ENCODE measurements at places on chromosomes 6 and 20.

DNA sequence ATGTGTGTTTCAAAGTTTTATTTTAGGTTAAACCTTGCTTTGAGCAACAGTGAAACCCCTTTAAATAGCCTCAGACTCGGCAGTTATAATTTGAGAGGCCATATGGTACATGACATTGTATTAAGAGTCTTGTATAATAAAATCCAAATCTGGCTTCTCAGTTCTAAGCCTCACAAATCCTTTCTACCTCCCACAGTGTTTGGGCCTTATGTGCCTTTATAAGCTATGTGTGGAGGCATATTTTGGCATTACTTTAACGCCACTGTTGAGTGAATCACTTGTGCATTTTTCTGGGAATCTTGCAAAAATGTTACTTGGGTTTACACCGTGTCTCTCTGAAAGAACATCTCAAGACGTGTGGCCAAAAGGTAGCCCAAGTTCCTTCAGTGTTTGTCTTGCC, 152.4 kb downstream of the COL9A1 start:
- DNase-seq = no peak

DNA sequence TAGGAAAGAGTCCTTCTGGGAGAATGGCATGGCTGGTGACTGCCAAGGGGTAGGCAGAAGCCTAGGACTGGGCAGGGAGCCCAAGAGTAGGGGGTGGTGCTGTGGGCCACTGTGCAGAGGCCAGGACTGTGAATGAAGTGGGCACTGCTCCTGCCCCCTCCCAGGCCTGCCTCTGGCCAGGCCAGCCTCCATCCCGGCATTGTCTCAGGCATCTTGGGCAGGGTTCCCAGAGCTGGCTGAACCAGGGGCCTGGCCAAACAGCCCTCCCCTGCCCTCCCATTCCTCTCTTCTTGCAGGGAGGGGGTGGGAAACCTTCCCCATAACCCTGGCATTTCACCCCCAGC, 81.6 kb downstream of the MRPL14 start:
- no peak for DNase-seq

- DNase-seq = peak; percentile 50
Measured at GRCh38 chr20:10376270-10377075, 57.5 kb downstream of the MKKS start.

GRCh38 chr6:37559050-37559449, 59.4 kb upstream of the CCDC167 start:
- no peak for DNase-seq

- DNase-seq = peak; percentile 85
Measured at GRCh38 chr6:34585512-34586061, 29.5 kb upstream of the SPDEF start.

DNA sequence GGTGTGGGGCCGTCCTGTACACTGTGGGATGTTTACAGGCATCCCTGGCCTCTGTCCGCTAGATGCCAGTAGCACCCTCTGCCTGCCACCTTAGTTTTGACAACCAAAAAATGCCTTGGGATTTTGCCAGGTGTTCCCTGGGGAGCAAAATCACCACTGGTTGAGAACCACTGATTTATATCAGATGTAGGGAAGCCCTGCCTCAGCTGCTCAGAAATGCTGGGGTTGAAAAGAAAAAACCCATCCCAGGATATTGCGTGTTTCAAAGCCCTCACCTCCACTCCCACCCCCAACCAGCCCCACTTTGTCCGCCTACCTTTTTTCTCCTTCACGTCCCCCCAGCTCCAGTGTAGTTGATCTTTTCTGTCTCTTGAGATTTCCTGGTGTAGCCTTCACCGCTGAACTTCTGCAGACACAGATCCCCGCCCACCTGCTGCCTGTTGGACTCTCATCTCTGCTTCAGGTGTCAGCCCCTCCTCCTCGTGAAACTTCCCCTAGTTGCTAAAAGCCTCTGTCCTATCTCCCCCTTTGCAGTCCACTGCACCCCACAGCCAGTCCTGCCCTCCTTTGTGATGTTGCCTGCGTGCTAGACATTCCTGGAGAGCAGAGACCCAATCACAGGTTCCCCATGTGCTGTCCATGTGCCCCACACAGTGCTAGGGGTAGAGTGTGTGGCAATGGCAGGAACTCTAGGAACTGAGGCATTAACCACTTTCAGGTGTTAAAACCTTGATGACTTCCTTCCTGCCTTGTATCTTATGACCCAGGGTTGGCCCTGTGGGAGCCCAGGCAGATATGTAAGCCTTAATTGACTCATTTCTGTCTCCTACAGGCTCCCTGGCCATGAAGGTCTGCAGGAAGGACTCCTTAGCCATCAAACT, 98.9 kb downstream of the TBC1D7 start:
- peak; percentile 12 for DNase-seq

- no peak for DNase-seq
Measured at GRCh38 chr6:44701038-44701636, 313.6 kb downstream of the CDC5L start.

- no peak for DNase-seq
Measured at GRCh38 chr20:11063444-11063843, 389.6 kb upstream of the JAG1 start.

GRCh38 chr20:40697541-40697940, 8.5 kb upstream of the MAFB start:
- no peak for DNase-seq

DNA sequence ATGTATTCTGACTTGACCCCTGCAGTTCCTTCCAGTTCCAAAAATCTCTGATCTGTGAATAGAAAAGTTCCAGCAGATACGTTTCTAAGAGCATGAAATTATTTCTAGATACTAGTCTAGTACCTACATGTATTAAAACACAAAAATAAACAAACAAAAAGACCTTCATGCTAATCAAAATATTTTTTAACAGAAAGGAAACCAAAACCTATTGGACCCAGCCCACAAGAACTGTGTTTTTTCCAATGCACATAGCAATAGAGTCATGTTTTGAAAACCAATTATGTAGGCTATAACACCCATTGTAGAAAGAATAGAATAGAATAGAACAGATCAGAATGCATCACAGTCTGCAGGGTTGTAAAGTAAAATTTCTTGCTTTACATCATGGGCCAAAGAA, 158.6 kb upstream of the TNFAIP3 start:
- no peak for DNase-seq

DNA sequence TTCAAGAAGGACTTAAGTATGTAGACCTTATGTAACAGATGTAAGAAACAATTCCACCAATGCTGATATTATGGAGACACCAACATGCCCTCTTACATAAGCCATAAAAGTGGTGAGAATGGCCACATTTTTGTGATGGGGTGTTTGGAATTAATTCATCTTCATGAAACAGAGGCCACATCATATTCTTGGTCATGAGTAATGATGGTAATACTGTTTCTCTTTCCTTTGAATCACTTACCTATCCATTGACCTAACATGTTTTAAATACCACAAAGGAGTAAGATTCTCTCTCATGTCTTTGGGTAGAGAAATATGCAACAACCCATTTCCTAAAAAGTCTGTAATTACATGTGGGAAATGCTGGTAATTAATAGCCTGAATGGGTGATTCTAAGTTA, 545.4 kb upstream of the FLRT3 start:
- DNase-seq = no peak

DNA sequence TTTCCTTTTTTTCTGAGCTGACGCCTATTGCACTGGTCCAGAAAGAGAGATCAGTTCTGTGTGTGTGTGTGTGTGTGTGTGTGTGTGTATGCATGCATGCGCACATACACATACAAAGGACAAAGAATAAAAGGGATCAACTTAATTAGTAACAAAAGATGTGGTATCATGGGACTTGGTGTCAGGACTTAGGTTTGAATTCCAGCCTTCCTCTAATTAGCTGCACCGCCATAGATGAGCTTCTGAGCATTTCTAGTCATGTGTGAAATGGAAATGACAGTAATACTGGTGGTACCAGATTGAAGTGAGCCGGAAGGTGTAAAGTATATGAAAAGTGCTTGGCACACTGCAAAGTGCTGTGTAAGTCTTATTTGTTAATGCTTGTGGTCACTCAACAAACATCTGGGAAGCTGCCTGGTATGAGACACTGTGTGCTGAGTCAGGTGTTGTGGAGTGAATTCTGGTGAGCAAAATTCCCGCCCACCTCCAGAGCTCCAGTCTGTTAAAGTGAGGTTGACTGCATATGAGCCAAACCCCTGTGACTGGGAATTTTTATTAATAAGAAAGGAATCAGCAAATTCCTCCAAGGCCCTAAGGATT, 12.4 kb downstream of the DAAM2 start:
- peak; percentile 95 for DNase-seq

- no peak for DNase-seq
Measured at GRCh38 chr20:38299963-38300362, 4.0 kb upstream of the BPI start.

GRCh38 chr6:11392778-11393507, 144.6 kb upstream of the TMEM170B start:
- no peak for DNase-seq

- DNase-seq = no peak
Measured at GRCh38 chr6:70186461-70186860, 116.4 kb downstream of the COL9A1 start.

GRCh38 chr6:11750682-11751081, 27.9 kb downstream of the ADTRP start:
- DNase-seq = no peak

DNA sequence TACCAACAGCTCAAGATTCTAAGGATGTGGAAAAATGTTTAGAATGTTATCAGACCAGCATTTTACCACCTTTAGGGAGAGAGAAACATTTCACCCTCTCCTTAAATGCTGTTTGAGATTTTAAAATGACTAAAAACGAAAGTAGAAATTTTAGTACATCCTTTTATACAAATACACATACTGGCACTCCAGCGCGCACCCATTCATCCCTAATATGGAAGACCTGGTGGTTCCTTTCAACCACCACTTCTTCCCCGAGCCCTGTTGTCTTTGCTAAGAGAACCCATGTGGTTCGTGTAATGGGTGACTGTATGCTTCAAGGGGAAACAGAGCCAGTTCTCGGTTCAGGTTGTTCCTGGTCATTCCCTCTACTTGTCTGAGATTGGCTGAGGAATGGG, 21.3 kb downstream of the SPATA2 start:
- no peak for DNase-seq

DNA sequence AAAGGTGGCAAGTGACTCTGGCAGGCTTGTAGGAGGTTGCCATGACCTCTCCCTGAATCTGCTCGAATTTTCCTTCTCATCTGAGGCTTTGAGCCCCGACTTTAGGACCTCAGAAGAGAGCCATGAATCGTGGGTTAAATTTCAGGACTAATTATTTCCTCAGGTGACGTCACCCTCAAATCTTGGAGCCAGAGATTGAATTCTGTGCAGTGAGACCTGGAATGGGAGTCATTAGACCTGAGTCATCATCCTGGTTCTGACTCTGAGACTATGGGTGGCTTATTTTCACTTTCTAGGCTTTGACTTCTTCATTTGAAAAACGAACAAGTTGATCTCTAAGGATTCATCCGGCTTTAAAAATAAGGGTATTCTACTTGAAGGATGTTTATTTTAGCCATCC, 48.5 kb upstream of the PDYN start:
- peak; percentile 50 for DNase-seq

GRCh38 chr6:124949706-124950105, 12.5 kb upstream of the RNF217 start:
- DNase-seq = no peak

- DNase-seq = no peak
Measured at GRCh38 chr20:33443006-33443511, 504 bp downstream of the SNTA1 start.

DNA sequence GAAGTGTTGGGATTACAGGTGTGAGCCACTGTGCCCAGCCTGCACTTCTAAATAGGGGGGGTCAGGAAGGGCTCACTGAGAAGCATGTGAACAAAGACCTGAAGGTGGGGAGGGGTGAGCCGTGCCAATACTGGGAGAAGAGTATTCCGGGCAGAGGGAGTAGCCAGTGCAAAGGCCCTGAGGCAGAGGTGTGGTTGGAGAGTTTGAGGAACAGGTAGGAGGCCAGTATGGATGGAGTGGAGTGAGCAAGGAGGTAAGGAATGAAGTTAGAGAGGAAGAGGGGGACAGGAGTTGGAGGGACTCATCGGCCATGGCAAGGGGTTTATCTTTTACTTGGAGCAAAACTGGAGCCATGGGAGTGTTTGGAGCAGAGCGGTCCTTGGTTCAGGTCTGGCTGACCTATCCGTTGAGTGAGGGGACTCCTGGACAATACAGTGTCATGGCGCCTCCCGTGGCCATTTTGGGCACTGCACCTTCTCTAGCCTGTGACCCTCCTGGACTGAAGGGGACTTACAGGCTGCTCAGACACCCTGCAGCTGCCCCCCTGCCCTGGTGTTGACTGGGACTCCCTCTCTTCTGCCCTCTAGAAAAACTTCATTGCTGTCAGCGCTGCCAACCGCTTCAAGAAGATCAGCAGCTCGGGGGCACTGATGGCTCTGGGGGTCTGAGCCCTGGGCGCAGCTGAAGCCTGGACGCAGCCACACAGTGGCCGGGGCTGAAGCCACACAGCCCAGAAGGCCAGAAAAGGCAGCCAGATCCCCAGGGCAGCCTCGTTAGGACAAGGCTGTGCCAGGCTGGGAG, 12.1 kb downstream of the FOXS1 start:
- no peak for DNase-seq
